ENCODE measurements at places on chromosomes 1 and 21.

DNA sequence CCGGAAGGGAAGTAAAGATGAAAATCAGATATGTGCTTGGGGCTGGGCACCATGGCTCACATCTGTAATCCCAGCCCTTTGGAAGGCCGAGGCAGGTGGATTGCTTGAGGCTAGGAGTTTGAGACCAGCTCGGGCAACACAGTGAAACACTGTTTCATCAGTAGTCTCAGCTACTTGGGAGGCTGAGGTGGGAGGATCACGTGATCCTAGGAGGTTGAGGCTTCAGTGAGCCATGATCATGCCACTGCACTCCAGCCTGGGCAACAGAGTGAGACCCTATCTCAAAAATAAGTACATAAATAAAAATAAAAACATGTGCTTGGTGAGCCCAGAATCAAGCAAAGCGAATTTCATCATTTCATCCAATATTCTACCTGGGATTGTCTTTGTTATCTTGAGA, 23.3 kb upstream of the PCP4 start:
- no peak for DNase-seq

- DNase-seq = no peak
These were observed 18.0 kb downstream of the TMEM81 start for GRCh38 chr1:205066141-205066818.

- DNase-seq = peak; percentile 12
These were observed 2.1 kb downstream of the KDM5B start for GRCh38 chr1:202805886-202806844.

- DNase-seq = peak; percentile 72
These were observed 4.5 kb downstream of the PMVK start for GRCh38 chr1:154931940-154932487.

DNA sequence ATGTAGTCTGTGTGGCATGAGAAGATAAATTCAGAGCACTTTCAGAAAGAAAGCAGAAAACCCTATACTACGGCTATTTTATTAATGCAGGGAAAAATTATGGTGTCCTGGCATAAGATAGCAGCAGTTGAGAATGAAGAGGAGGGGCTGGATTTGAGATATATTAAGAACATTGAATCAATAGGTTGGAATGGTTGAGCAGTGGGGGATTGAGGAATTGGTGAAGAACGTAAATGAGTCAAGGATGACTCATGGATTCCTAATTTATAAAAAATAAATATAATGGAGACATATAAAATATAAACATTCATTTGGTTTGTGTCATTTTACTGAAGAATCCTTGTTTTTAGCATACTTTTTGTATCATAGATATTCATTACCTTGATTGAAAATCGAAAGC, 234.3 kb upstream of the ADAMTS5 start:
- DNase-seq = no peak

DNA sequence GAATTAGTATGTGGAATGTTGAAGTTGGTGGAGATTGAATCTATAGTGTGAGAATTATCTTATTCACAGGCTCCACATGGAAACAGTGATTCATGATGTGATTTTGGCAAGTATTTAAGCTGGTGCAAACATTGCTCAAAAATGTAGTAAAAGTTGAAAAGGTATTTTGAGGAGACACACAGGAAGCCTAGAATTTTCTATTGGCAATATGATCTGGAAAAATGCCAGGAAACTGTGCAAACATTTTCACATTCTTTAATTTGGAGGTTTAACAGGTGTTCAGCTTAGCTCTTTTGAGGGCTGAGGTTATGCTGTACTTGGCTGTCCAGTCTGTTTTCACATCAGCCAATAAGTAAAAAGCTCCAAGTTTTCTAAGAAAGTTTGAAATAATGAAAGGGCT, 327.3 kb downstream of the RWDD3 start:
- no peak for DNase-seq

DNA sequence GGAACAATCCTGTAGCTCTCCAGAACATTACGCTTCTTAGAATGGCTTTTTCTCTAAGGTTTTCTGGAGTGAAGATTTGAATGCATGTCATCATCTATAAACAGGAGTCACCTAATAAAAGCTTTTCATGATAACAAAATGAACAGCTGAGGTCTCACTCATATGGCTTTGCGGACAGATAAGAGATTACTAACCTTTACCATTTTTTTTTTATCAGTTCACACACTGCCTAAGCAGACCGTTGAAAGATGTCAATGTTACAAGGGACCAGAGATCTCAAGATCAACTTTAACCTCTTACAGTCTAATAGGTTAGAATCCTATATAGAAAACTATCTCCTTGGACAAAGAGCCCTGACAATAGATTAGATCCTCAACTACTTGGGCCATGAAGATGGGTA, 41.4 kb downstream of the SCMH1 start:
- no peak for DNase-seq

- no peak for DNase-seq
These were observed 2.4 kb upstream of the CCT8 start for GRCh38 chr21:29075706-29076466.

- no peak for DNase-seq
These were observed 9.0 kb downstream of the CRP start for GRCh38 chr1:159705251-159705903.

DNA sequence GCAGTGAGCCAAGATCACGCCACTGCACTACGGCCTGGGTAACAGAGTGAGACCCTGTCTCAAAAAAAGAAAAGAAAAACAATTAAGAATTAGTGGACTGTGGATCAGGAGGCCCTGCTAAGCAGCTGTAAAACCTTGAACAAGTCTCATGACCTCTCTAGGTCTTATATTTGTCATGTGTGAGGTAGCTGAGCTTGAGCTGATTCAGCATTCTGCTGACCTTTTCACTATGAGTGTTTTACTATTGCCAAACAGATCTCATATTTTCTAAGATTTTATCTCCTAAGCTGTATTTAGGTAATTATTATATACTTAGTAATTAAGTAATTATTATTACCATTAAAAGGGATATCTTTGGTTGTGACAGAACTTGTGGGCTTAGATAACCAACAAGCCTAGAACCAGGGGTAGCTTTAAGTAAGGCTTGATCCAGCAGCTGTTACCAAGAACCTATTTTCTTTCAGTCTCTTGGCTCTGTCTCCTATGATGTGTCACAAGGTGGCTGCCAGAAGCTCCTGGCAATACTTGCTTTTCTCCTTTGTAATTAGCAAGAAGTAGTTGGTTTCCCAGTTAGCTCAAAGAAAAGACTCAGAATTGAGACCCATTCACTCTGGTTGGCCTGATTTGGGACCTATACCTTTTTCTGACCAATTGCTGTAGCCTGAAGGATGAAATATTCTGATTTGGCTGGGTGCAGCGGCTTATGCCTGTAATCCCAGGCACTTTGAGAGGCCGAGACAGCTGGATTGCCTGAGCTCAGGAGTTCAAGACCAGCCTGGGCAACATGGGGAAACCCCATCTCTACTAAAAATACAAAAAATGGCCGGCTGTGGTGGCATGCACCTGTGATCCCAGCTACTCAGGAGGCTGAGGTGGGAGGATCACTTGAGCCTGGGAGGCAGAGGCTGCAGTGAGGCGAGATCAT, 8.5 kb upstream of the ZC3H12A start:
- DNase-seq = no peak

- no peak for DNase-seq
These were observed 98.0 kb upstream of the C1orf174 start for GRCh38 chr1:3998086-3998485.

DNA sequence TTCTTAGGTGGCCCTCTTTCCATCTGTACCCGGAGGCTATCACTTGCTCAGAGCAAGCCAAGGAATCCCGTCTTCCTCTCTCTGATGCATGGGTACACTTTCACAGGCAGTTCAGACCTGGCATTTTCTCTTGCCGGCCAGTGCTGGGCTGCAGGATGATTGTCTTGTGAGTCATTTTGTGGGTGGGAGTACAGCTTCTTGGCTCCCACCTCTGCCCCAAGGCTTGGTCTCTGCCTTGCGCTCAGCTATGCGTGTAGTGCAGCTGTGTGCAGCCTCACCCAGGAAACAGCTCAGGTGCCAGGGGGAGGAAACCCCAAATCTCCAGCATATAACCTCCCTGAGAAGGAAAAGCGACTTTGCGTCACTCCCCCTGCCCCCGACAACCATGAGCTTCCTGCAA, 3.9 kb upstream of the AJAP1 start:
- peak; percentile 67 for DNase-seq

DNA sequence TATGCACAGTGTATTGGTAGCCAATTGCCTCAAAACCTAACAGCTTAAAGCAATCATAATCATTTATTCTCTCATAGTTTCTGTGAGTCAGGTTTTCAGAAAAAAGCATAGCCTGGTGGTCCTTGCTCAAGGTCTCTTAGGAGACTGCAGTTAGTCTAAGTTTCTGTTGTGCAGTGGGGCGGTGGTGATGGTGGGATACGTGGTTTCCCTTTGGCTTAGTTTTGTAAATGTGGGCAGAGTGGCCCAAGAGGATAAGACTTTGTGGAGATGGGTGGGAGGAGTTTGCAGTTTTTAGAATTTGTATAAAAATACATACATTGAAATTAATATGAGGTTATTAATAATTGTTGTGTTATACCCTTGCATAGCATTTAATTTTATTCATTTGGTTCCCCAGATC, 68.6 kb downstream of the NOS1AP start:
- DNase-seq = no peak

GRCh38 chr1:32361674-32362473, 411 bp downstream of the FAM229A start:
- no peak for DNase-seq

GRCh38 chr1:70042090-70042731, 163.2 kb downstream of the LRRC40 start:
- DNase-seq = no peak

- DNase-seq = peak; percentile 3
These were observed 870.7 kb upstream of the ADGRL2 start for GRCh38 chr1:80929868-80930508.

GRCh38 chr1:180221462-180221861, 8.6 kb upstream of the LHX4 start:
- no peak for DNase-seq

- peak; percentile 34 for DNase-seq
These were observed 221.9 kb downstream of the PBX1 start for GRCh38 chr1:164780863-164781262.

DNA sequence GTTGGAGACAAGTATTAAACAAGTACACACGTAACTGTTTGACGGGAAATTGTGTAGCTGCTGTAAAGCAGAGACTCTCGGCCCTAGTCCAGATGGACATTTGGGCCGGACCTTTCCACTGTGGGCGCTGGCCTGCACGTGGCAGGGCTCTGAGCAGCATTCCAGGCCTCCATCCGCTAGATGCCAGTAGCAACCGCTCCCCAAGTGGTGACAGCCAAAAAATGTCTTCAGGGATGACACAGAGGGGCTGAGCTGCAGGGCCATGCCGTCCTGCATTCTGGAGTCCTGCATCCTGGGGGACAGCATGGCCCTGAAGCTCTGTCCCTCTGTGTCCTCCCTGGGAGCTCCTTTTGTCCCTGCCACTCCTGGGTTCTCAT, 24.8 kb downstream of the A3GALT2 start:
- DNase-seq = no peak

DNA sequence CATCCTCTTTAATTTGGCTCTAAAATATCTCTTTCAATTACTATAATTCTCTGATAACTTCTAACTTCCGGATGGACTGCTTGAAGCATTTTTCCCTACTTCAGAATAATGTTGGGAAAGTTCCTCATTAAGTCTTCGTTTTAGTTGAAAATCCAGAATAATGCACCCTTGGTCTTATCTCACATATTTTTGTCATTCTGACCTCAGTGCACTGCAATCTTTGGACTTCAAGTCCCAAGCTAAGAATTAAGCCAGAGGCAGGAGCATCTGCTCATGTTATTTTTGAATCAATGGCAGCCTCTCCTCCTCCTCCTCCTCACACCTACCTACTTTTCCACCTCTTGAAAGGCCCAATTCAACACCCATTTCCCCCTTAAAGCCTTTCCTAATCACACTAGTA, 169.8 kb downstream of the CYYR1 start:
- no peak for DNase-seq

DNA sequence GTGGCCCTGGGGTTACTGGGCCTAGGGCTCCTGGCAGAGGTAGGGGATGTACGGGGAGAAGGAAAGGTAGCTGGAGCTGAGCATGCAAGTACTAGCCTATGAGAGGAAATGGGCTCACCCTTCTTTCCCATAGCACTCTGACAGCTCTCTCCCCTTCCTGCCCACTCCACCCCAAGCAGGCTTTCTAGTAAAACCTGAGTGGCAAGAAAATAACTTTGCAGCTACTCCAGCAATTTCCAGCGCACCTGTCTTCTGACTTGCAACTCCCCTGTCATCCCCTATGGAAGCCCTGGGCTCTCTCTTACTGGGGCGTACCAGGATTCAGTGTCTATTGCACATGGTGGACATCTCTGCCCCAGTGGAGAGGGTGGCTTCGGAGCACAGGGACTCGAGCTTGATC, 6.7 kb upstream of the IVL start:
- no peak for DNase-seq

- DNase-seq = peak; percentile 5
These were observed 14.0 kb downstream of the GTF2B start for GRCh38 chr1:88877382-88877825.

- DNase-seq = no peak
These were observed 450 bp downstream of the S100A10 start for GRCh38 chr1:151993084-151993733.

DNA sequence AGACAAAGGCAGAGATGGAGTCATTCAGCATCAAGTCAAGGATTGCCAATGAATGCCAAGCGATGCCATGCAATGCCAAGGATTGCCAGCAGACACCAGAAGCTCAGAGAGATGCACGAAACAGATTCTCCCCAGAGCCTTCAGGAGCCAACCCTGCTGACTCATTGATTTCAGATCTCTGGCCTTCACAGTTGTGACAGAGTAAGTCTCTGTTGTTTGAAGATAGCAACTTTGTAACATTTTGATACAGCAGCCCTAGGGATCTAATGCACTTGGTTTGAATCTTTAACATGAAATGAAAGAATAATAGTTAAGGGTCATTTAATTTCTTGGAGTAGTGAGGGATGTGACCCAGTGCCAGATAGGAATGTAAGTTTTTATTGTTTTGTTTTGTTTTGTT, 287.4 kb upstream of the RUNX1 start:
- no peak for DNase-seq

DNA sequence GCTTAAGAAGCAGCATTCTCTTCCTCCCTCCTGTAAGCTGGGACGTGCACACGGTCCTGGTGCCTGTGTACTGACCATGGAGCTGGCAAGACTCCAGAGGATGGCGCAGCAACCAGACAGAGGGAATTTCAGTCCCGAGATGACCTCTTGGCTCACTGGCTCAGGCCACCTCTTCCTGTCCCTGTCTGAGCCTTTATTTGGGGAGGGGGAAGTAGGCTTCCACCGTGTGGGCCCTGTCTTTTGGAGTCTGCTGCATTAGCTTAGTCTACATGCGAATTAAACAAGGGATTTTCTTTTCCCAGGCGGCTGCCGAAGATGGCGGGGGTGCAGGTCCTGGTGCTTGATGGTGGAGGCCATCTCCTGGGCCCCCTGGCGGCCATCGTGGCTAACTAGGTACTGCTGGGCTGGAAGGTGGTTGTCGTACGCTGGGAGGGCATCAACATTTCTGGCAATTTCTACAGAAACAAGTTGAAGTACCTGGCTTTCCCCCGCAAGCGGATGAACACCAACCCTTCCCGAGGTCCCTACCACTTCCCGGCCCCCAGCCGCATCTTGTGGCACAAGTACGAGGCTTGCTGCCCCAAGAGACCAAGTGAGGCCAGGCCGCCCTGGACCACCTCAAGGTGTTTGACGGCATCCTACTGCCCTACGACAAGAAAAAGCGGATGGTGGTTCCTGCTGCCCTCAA, 10.2 kb downstream of the IL24 start:
- DNase-seq = peak; percentile 34

Data from A549 (cell line).